CD8-positive, alpha-beta memory T cell (primary cell): ENCODE measurements at places on chromosomes 1 and 21. TPM values are rescaled to one million over a fixed set of nuclear protein-coding genes. Genes with fewer than 3 reads are reported as not detected.

The SPSB1 gene
- total RNA-seq, result 0.92 TPM

The CLEC20A gene
- not detected for total RNA-seq

The RHD gene
- total RNA-seq, result not detected

The SAMD13 gene
- 0.35 TPM for total RNA-seq

The FCAMR gene
- total RNA-seq, result not detected

The IFT25 gene
- total RNA-seq, result 57.8 TPM

The COL8A2 gene
- total RNA-seq, result 0.07 TPM

DNA sequence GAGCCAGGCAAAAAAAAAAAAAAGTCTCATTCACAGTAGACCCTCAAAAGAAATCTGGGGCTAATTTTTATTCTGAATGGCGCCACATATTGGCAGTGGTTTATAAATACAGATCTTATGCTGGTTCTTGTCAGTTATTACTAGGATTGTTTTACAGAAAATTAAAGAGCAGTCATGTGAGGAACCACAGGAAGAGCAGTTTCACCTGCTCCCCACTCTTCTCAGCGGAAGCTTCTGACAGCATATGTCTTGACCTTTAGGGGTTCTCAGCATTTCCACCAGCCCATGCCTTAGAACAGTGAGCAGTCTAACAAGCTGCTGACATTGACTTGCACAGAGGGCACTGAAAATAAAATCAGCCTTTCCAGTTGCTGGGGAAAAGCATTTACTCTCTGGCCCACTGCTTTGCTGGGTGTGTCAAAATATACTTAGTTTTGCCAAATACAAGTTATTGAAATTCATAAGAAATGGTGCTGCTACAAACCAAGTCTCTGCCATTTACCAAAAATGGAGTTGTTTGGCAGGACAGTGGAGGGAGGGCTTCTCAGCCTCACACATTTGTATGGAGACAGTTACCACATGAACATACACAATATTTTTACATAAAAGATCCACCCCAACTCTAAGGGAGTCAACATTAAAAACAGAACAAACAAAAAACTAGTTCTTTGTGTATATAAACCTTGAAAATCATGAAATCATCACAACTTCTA is 144.2 kb downstream of the SYT2 start:
- no peaks in the 10 kb centered on the region for H3K36me3 ChIP-seq
- no peak overlapping the region for H3K27ac ChIP-seq
- H3K4me3 ChIP-seq, result no peak overlapping the region
- H3K4me1 ChIP-seq, result no peaks in the 10 kb centered on the region

DNA sequence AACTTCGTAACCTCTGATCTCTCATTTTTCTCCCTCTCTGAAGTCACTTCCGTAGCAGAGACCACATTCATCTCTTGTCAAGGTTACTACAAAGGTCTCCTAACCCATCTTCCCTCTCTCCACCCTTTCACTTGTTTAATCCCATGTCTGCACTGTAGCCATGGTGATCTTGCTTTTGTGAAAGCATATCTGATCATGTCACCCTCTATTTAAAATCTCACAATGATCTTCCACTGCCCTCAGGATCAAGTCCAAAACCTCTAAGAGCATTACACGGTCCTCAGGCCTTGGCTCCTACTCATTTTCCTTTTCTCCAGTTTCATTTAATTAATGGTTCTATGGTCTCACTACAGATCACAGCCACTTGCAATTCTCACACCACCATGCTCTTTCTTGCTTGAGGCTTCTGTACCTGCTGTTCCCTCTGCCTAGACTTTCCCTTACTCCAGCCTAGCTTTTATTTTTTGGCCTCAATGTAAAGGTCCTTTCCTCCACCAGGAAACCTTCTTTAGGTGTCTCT is 12.1 kb downstream of the ARHGEF11 start:
- no peaks in the 10 kb centered on the region for H3K4me1 ChIP-seq
- no peaks in the 10 kb centered on the region for H3K36me3 ChIP-seq
- DNase-seq, result no peak
- H3K27ac ChIP-seq, result no peak overlapping the region
- no peak overlapping the region for H3K4me3 ChIP-seq
- no peaks in the 10 kb centered on the region for H3K27me3 ChIP-seq

DNA sequence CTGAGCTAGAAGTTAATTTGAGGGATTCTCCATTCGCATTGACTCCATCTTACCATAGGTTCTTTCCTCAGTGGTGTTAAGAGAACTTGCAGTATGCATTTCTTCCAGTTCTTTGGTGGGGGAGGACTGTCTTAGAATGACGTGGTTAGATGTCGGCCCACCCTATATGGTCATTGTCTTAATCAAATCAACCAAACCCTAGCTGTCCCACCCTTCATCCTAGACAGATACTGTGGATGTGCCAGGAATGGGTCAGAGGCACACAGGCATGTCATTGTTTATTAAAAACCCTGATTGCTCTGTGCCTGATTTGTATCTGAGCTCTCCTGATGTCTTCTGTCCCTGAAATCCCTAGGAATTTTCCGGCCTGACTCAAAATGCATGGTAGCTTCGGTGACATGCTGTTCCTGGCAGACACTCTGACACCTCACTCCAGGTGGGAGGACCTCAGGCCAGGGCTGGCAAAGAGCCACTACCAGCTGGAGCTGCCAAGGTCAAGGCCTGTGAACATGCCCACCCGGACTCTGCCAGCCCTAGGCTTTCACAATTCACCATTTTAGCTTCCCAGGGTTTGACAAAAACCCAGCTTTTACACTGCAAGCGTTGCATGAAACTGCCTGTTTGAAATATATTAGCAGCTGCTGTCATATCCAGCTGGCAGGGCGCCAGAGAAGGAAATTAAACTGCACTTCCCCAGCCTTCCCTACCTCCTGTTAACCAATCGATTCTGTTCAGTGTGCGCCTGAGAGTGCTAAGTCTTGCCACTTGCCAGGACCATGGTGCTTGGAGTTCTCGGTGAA is 134.0 kb downstream of the FAM78B start:
- no peaks in the 10 kb centered on the region for H3K4me1 ChIP-seq
- H3K27ac ChIP-seq, result no peak overlapping the region
- no peak overlapping the region for H3K4me3 ChIP-seq
- H3K27me3 ChIP-seq, result no peaks in the 10 kb centered on the region
- no peak for DNase-seq

DNA sequence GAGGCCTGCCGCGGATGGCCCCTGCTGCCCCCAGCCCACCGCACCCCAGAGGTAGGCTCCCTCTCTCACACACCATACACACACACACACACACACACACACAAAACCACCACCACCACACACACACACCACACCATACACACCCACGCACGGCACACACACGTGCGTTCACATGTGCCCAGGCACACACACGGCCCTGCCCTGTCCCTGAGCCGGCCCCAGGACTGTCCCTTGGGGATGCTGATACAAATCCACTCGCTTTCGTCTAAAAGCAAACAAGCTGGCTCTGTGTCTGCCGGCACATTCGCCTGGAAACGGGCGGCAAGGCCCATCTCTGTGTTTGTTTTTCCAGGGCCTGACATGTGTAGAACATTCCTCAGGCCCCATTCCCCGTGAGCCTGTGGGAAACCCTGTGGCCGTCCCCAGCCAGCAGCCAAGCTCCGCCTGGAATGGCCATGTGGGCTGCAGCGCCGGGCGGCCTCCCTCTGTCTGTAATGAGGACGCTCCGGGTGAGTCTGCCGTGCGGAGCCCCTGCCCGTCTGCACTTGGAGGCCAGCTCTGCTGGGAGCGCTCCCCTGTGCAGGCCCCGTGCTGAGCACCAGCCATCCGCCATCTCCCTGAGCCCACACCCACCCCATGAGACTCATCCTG is 67.4 kb downstream of the DMRTB1 start:
- no peaks in the 10 kb centered on the region for H3K36me3 ChIP-seq
- H3K4me3 ChIP-seq, result no peak overlapping the region
- no peak for DNase-seq
- no peaks in the 10 kb centered on the region for H3K27me3 ChIP-seq

- DNase-seq, result peak; percentile 56
- H3K4me1 ChIP-seq, result peaks cover 5% of the 10 kb centered on the region
- no peaks in the 10 kb centered on the region for H3K27me3 ChIP-seq
Measured at GRCh38 chr1:1627261-1627828, 4.6 kb upstream of the MMP23B start.

DNA sequence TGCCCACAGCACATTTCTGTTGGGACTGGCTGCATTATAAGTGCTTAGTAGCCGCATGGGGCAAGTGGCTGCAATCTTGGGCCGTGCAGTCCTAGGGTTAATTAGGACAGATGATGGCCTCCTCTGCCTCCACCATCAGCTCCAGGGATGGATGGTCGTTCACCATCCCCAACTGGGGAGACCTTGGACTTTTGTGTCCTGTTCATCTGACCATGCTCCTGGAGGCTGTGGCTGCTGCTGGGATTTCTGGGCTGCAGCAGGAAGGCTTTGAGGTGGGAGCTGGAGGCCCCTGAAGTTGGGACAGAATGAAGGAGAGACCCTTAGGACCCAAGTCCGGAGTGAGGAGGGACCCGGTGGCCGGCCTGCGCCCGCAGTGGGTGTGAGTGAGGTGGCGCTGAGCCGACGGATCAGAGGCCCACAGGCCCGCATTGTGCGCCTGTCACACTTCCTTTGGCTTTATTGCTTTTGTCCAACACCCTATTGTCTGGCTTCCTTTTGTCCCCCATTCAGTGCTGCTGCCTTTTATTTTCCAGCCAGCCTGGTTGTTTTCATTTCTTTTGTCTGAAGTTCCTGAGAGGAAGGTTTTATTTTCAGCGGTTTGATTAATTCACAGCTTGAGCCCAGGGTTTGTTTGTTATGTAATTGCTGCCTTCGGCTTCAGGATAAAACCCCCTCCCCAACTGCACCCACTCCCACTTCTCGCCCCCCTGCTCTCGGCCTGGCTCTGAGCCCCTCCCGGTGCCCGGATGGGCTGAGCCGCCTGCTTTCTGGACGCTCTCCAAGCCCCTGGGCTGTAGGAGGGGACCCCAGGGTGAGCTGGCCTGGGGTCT is 35.6 kb downstream of the SOX13 start:
- H3K36me3 ChIP-seq, result no peaks in the 10 kb centered on the region
- no peak overlapping the region for H3K27ac ChIP-seq
- no peak overlapping the region for H3K4me3 ChIP-seq
- no peaks in the 10 kb centered on the region for H3K27me3 ChIP-seq

- no peak for DNase-seq
- no peak overlapping the region for H3K4me3 ChIP-seq
- H3K4me1 ChIP-seq, result peaks cover 40% of the 10 kb centered on the region
- H3K36me3 ChIP-seq, result peaks cover 9% of the 10 kb centered on the region
- H3K27me3 ChIP-seq, result no peaks in the 10 kb centered on the region
Measured at GRCh38 chr1:12607263-12607662, 10.7 kb downstream of the DHRS3 start.

- H3K4me3 ChIP-seq, result no peak overlapping the region
- H3K27ac ChIP-seq, result no peak overlapping the region
- no peaks in the 10 kb centered on the region for H3K27me3 ChIP-seq
Measured at GRCh38 chr1:19768353-19769210, 31.1 kb downstream of the TMCO4 start.

DNA sequence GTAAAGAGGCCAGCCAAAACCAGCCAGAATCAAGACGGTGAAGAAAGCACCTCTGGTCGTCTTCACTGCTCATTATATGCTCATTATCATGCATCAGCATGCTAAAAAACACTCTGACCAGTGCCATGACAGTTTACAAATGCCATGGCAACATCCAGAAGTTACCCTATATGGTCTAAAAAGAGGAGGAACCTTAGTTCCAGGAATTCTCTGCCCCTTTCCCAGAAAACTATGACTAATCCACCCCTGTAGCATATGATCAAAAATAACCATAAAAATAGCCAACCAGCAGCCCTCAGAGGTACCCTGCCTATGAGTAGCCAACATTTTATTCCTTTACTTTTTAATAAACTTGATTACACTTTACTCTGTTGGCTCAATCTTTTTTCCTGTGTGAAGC is 34.2 kb upstream of the PBX1 start:
- no peak overlapping the region for H3K4me3 ChIP-seq
- H3K4me1 ChIP-seq, result no peaks in the 10 kb centered on the region
- no peak overlapping the region for H3K27ac ChIP-seq
- H3K27me3 ChIP-seq, result no peaks in the 10 kb centered on the region
- H3K36me3 ChIP-seq, result no peaks in the 10 kb centered on the region

- no peaks in the 10 kb centered on the region for H3K36me3 ChIP-seq
- H3K4me3 ChIP-seq, result no peak overlapping the region
- no peak overlapping the region for H3K27ac ChIP-seq
- H3K27me3 ChIP-seq, result no peaks in the 10 kb centered on the region
- DNase-seq, result no peak
Measured at GRCh38 chr1:57451516-57451915, 27.7 kb upstream of the DAB1 start.

DNA sequence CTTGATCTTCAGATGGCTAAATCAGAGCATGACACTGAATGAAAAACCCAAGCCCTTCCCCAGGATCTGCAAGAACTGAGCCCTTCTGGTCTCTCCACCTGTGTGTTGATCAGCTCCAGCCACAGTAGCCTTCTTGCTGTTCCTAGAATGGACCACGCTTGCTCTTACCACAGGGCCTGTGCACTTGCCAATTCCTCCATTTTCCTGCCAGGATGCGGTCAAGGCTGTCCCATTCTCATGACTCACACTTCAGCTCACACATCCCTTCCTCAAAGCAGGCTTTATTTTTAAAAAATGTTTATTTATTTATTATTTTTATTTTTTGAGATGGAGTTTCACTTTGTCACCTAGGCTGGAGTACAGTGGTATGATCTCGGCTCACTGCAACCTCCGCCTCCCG is 43.6 kb upstream of the GRHL3 start:
- no peak overlapping the region for H3K4me3 ChIP-seq
- H3K36me3 ChIP-seq, result no peaks in the 10 kb centered on the region
- H3K4me1 ChIP-seq, result no peaks in the 10 kb centered on the region
- no peak for DNase-seq

DNA sequence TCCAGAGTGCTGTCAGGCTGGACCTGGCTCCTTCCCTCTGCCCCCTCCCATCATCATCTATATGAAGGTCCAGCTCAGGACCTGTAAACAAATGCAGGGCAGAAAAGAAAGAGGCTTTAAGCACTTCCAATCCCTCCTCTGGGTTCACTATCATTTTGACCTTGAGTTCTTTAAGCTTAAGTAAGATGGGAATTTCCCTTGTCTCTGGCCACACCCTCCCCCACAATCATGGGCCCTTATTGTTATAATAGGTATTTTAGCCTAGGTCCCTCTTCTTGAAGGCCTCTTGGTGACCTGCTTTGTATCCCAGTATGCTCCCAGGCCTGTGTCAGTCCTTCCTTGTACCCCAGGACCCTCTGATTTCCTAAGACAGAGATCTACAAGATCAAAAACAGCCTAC is 45.1 kb upstream of the EPS15 start:
- H3K4me3 ChIP-seq, result no peak overlapping the region
- no peak for DNase-seq
- H3K4me1 ChIP-seq, result peaks cover 8% of the 10 kb centered on the region
- no peaks in the 10 kb centered on the region for H3K36me3 ChIP-seq
